ENCODE measurements at places on chromosomes 11 and 22.
A peak's percentile ranks its signal among the peaks of the same experiment; 100 is the strongest.

- DNase-seq: no peak
These were observed 125.7 kb downstream of the KCNQ1OT1 start for GRCh38 chr11:2574043-2574552.

- DNase-seq: no peak
These were observed 84.1 kb downstream of the NXPE2 start for GRCh38 chr11:114762408-114762807.

DNA sequence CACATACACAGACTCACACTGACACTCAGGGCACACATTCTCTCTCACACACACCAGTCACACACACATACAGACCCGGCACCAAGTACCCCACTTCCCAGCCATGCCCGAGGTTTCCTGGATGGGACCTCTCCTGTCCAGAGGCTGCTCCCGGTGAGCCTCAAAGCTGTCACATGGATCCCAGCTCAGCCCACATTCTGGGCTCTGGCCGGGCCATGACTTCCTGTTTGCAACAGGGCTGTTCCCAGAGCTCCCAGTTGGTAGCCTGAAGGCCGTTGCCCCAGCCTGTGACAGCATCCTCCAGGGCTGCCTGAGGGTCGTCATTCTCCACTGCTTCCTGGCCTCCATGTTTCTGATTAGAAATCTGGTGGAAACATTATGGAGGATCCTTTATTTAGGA, 14.6 kb upstream of the CYP2D6 start:
- DNase-seq: no peak

GRCh38 chr22:33835265-33835664, 85.0 kb downstream of the LARGE1 start:
- DNase-seq: no peak

- DNase-seq: no peak
These were observed 59.3 kb downstream of the TTC28 start for GRCh38 chr22:28620244-28620922.

DNA sequence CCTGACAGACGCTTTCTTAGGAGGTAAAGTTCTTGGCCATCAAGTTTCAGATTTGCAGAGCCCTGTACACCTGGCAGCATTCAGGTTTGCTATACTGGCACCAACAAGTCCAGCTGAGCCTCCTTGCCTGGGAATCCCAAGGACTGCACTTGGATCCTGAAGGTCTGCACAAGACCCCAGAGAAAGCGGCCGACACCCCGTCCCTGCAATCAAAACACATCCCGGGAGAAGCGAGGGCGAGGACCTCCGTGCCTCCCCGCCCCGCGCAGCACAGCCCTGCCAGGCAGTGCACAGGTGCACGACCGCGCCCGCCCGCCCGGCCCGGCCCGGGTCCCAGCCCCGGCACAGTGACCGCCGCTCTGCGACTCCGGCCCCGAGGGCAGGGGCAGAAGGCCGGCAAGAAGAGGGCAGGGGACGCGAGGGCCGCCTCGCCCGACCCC, 559 bp downstream of the MRTFA start:
- DNase-seq: no peak

- DNase-seq: no peak
These were observed 790 bp downstream of the IFITM5 start for GRCh38 chr11:298406-299065.

- no peak for DNase-seq
These were observed 6.1 kb downstream of the UCP3 start for GRCh38 chr11:74002832-74003231.

DNA sequence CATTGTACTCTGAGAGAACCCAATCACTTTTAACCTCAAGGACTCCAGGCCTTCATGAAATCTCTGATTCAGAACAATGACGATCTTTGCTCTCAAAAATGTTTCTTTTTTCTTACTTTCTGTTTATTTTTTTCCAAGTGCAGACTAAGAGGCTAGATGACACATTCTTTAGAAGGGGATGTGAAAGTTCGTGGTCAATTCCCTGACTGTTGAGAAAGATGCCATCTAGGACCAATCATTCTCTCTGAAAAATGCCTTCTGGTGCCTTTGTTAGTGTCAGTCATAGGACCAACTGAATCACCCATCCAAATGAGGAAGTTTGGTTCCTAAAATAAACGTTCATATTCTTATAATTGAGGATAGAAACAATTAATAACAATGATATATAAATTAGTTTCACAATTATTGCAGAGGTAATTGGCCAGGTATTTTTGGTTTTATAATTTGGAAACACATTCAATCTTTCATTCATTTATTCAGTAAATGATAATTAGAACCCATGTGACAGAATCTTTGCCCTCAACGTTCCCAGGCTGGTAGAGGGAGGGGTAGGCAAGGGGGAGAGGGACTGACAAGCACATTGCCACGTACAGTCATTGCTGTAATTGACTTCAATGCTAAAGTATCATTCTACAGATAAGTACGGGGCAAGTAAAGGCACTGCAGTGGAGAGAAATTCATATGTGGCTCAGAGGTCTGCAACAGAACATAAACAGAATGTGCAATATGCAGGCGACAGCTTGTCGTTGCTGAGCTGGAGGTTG, 333.4 kb upstream of the MPPED2 start:
- no peak for DNase-seq

- peak; percentile 96 for DNase-seq
These were observed 27.8 kb downstream of the WEE1 start for GRCh38 chr11:9601037-9601875.

DNA sequence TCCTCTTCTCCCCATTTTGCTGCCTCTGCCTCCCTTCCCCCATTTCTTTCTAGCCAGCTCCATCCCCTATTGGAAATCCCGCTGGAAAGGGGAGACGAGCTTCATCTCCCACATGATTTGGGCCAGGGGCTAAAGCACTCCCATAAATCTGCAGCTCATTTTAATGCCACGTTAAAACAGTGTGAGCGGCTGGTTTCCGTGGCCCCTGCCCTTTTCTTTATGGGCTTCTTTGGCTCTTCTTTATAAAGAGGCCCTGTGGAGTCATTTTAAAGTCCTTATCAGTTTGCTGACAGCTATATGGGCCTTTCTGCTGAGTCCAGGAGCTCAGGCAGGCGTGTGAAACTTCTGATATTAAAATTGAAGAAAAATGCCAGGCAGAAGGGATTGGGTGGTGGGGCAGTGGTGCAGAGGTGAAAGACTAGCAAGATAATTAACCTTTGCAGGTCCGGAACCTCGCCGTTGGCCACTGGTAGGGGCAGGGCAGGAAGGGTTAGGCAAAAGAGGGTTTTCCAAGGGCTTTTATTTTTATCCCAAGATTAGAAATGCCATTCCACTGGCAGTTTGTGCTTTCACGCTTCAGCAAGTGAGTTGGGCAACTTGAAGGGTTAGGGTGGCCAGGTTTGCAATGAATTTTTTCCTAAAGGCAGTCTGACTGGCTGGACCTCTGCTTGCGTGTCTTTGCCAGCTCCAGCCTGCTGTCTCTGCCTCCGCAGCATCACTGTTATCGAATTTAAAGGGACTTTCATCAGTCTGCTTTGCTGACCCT, 44.3 kb downstream of the EXT2 start:
- no peak for DNase-seq

DNA sequence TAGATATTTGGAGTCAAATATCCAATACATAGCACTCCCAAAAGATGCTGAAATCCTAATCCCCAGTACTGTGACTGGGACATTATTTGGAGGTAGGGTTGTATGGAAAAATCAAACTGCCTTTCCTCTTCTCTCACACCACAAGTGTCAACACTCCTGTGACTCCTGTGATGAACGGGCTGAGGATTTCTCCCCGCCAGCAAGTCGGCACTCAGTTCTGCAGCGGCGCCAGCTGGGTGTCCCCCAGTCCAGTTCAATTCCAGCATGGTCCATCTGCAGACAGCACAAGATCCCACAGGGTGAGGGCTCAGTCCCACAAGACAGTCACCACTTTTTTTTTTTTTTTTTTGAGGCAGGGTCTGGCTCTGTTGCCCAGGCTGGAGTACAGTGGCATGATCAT, 4.3 kb upstream of the PARVB start:
- no peak for DNase-seq

- no peak for DNase-seq
These were observed 7.9 kb downstream of the CTR9 start for GRCh38 chr11:10758957-10759356.

GRCh38 chr11:1060852-1061616, 13.6 kb upstream of the MUC2 start:
- no peak for DNase-seq

DNA sequence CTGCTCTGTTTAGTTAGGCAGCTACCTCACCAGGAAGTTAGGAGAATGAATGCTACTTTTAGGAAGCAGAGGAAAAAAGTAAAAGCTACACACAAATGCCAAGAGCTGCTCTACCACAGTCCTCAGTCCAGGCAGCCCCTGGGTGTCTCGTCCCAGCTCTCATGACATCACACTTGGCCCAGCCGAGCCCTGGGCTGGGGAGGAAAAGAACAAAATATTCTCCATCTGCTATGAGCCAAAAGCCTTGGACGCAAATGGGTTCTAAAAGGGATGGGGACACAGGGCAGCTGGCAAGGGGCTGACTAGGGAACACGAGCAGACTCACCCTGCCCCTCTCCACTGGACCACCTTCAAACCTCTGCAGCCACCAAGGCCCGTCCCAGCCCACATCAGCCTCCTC, 26.1 kb downstream of the TMEM184B start:
- DNase-seq: no peak

DNA sequence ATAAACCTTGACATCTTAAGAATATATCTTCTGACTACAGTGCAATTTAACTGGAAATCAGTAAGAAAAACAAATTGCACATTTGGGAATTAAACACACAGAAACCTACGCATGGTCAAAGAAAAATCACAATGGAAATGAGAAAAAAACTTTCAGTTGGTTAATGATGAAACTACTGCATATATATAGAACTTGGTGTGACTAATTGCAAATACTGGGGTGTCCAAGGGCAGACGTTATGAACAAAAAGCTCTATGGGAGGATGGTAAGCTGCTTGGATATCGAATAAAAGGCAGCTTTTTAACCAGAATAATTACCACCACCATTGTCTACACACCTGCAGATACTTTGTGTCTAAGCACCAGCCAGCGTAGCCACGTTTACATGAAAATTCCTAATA, 791 bp downstream of the GDPD4 start:
- no peak for DNase-seq

DNA sequence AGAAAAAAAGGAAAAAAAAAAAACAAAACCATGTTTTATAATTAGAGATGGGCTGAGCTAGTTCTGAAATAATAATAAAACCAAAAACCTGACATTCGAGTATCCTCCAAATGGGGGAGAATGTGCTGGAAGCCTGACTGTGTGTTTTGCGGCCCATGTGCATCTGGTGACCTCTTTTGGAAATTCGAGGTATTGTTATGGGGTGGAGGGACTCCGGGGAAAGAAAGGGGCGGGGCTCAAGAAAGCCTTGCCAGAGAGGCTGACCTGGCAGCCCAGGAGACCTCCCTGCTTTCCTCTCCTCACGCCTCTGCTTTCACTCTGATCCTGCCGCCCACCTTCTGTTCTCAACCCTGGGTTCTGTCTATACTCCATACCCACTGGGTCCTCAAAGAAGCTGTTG, 72.9 kb downstream of the CTTN start:
- no peak for DNase-seq

GRCh38 chr22:44146088-44146861, 34.5 kb upstream of the PARVG start:
- no peak for DNase-seq

DNA sequence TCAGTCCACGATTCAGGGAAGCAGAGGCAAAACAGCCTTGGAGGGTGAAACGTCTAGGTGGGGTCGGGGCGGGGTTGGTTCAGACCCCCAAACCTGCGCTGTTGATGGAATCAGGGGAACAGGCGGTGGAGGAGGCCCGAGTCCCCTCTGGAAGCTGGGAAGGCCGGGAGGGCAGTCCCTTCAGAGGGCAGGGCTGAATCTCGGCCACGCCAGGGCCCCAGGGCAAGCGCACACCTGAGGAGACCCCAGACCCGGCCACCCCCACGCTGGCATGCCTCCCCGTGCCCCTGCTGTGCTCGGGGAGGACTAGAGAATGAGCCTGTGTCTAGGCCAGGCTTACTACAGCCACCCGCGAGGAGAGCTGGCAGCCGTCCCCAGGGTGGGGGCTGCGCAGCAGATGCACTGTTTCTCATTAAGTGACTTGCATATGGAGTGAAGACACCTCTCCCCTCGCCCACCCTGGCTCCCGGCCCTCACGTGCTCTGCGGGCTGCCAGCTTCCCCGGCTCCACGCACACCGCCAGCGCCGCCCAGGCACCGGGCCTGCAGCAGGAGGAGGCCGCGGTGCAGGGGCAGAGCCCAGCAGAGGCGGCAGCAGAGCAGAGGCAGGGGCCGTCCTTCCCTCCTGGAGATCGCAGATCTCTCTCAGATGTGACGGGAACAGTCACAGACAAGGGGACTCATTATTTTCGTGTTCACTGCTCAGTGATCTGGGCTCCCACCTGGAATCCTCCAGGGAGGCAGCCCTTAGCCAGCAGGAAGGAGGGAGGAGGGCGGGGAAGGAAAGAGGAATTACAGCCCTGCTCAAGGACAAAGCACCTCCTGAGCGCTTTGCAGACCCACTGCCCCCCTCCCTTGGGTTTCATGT, 47.1 kb upstream of the OPCML start:
- no peak for DNase-seq

- DNase-seq: no peak
These were observed 854.4 kb upstream of the CCDC90B start for GRCh38 chr11:84140386-84141169.

- no peak for DNase-seq
These were observed 79.8 kb downstream of the KCNQ1 start for GRCh38 chr11:2524446-2525165.

DNA sequence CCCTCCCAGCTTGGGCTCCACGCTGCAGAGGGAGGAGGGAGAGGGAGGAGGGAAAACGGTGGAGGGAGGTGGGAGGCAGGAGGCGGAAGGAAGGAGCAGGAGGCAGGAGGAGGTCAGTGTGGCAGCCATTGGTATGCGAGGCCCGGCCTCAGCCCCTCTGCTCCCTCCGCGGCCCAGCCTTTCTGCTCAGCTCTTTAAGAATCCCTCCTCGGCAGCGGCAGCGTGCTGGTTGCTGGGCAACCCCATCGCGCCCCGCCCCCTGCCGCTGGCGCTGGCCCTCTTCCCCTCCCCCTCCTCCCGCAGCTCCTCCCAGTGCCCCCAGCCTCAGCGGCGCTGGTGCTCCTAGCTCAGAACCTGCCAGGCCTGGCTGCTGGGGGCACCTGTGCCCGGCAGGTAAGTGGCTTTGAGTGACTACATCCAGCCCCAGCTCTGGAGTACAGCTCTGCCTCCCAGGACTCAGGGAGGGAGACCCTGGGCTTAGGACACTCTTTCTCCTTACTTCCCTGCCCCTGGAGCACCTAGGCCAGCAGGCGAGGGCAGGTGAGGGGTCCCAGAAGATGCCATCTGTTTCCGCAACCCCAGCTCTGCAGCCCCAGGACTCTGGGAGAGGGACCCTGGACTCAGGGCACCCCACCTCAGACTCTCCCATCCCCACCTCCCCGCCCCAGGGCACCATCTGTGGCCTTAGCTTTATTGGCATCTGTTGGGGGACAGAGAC, 7.2 kb upstream of the FLRT1 start:
- no peak for DNase-seq

- no peak for DNase-seq
These were observed 66.9 kb downstream of the SPON1 start for GRCh38 chr11:14029440-14029839.

DNA sequence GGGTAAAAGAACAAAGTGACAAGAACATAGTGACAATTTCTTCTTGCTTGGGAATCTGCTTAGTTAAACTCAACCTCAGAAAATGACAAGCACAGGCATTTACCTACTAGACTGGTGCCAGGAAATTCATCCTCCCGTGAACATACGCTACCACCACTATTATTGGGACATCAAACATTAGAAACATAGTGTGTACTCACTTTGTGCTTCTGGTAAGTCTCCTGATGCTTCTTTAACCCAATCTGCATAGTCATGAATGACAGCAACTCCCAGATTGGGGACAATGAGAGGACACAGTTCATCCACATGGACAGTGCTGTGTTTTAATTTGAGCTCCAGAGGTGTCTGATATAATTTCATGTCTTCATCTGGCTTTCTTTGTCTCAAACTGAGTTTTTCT, 29.2 kb upstream of the CHRNA10 start:
- no peak for DNase-seq
